ENCODE measurements at places on chromosomes 2 and 18.

- DNase-seq = no peak
These were observed 685.2 kb downstream of the IRS1 start for GRCh38 chr2:226114436-226114835.

DNA sequence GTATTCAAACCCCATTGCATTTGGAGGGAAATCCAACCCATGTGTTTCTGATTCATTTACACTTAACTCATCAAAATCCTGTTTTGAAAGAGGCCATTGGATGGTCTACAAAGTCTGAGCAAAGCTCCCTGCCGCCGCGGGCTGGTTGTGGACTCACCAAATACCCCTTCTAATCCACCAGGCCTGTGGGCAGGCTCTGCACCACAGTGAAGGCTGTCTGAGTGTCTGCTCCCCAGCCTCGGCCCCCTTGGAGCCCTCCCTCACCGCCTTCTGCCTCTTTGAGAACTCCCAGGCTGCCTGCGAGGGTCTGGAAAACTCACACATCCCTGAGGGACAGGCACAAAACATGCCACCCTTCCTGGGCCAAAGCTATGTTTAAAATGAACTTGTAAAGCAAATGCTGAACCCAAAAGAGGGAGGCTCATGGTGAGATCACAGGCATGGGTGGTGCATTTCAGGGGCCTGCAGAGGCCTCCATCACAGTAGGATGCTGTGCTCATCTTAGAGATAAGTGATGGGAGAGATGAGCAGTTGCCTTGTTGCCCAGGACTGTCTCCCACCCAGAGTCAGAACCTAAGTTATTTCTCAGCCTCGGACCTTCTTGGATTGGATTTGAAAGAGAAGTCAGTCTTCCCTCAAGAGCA, 225.0 kb downstream of the CYP26B1 start:
- no peak for DNase-seq

DNA sequence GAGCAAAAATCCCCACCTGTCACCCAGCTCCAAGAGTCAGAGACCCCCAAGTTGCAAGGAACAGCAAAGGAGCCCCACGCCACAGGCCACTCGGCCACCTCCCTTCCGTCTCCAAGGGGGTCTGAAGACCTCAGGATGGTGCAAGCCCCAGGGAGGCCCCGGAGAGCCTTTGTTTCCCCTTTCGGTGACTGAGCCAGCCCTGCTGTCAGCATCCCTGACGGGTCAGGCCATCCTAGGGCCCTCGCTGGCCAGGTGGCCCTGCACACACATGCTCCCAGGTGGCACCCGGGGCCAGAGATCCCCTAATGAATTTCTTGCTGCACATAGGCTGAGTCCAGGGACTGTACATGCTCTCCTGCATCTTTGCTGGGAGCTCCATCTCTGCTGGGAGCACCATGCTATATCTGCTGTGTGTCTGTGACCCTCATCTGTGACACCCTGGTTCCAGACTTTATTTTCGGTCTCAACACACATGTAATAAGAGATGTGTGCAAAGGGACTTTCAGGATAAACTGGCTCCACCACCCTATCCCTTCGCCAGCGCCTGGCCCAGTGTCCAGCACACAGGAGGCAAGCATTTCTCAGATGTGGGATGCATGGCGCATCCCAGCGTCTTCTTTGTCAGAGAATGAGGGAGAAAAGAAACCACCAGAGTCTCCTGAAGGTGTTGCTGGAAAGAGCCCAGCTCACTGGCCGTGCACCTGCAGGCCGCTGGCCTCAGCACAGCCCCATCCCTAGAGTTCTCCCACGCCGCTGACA, 27.4 kb downstream of the ADI1 start:
- DNase-seq = no peak

DNA sequence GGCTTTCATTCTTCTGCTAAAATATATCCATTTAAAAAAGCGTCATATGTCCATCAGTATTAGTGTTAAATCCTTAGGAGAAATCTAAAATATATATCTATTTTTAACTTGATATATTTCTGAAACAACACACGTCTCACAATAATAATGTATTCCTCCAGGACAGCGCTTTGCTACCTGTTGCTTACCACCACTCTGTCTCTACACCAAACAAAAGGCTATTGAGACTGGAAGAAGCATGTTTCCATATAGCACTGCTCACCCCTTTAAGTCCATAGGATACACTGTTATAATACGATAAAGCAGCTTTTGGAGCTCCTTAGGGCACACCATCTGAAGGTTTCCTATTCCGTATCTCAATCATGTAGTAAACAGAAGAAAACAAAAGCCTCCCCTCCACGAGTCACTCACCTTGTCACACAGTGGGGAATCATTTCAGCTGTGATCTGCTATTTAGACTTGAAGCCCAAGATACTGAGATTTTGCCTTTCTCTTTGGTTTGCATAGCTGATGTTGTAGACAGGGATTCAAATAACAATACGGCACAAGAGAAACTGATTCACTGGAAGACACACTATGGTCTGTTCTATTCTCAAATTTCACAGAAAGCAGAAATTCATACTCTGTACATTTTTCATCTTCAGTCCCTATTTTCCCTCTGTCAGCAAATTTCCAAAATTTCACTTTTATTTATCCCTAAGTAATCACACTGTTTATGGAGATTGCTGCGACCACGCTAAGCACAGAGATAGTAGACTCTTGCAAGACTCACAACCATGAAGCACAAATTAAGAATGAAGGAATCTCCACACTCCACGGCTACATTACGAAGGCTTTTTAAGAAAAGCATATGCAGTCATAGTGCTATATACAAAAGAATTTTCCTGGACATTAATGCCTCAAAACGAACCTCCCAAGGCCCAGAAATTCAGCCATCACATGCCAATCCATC, 187.1 kb downstream of the TCF4 start:
- DNase-seq = no peak

DNA sequence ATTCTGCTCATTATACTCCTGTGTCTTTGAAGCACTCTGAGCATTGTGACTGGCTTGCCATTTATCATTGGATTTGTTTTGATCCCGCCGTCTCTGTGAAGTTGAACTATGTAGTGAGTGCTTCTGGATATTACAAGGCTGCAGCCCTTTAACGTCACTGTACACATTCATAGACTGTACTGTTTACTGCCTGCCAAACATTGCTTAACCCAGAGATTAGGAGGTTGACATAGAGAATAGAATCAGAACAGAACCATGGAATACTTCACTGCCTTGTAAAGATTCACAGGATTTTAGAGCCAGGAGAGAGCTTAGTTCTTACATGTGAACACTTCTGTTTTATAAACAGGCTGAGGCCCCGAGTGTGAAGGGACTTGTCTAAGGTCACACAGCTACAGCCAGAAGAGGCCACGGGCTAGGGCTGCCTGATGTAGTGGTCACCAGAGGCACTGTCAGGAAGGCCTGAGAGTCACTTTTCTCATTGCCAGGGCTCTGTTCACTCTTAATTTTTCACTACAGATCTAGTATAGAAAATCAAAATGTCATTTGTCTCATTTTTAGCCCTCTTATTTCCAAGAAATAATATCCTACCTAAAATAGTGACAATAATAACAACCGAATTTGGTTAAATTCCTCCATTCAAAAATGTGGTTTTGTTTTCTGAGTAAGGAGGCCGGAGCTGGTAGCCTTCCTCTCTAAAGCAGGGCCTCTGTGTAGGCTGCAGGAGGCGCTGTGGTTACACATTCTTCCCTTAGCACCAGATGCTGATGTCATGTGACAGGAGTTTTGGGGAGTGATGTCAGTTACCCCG, 87.9 kb downstream of the UGGT1 start:
- DNase-seq = peak; percentile 75

DNA sequence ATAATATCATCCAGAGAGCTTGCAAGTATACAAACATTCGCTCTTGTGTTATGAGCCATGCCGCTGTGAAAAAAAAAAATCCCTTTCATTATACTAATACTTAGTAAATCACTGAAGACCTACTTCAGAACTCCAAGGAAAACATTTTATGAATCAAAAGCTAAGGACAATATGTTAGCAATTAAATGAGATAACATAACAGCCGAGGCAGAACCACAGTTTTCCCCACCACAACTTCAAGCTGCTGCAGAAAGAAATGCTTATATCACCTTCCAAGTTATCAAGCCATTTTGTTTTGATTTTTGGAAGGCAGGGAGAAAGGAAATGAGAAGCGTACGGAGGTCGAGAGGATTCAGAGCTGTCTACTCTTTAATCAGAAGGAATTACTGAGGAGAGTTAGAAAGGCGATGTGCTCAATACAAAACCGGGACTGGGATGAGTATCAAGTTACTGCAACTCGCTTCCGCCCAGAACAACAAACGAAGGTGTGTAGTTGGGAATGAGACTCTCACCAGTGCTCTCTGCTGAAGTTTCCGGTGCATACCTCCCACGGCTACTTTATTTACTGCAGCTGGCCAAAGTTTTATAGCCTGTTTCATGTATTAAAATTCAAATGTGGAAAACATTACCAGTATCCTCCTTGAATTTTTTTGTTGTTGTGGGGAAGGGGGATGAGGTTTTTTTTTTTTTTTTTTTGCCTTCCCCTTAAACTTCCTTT, 292.2 kb upstream of the CCDC68 start:
- no peak for DNase-seq

DNA sequence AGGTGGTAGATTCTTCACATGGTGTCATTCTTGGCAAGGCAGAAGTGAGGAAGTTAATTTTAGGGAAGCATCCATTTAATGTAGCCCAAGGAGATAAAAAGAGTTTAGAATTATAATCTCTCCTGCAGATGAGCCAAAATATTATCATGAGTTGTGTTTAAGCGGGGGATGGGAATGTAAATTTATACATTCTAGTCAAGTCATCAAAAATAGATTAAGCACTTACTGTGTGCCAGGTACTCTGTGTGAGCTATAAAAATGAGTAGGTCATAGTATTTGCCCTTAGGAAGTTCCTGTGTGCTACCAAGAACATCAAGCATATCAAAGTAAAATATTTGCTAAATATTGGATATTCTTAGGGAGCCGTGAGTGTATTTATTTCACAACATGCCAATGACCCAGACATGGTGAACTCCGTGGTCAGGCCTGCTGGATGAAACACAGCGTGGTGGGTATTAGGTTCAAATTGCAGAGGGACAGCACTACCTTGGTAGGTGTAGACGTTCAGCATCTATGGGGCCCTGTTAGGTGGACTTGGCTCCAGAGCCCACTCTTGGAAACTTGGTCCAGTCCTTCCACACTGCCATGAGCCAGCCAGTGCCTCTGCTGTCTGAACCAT, 37.4 kb downstream of the MEIS1 start:
- DNase-seq = no peak

DNA sequence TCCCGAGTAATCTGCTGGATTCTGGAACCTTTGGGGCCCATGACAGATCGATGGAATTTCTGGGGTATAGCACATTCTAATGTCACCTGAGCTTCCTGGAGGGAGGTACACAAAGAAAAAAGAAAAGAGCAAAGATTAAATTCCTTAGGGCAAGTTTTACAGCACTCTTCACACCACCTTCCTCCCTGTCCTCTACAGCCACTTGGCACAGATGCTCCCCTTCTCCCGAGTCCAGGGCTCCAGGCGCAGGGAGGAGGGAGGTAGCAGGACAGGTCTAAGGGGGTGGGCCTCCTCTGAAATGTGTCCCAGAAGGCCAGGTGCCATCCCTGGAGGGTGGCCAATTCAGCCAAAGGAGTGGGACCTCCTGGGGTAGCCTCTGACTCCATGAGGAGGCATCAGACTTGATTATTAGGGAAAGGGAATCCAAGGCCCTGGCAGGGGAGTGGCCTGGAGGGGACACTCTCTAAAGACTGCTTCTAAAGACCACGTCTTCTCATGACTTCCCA, 50.3 kb downstream of the ANO7 start:
- DNase-seq = no peak

DNA sequence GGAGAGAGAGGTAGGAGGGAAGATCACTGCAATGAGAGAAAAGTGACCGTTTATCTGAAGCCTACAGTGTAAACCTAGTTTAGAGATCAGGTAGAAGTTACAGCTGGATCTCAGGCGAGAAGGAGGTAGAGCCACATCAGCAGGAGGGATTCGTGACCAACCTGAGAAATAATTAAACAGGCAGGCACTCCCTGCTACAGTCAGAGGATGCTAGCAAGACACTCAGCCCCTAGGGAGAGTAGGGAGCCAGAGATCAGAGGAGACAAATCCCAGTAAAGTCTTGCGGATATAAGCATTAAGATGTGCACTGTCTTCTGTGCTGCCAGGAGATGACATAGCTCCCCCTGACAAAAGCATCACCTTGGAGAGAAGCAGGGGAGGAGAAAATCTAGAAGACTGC, 629.1 kb upstream of the SLC39A10 start:
- no peak for DNase-seq

GRCh38 chr2:181311837-181312236, 145.3 kb upstream of the ITGA4 start:
- no peak for DNase-seq

- no peak for DNase-seq
These were observed 115.4 kb upstream of the HS6ST1 start for GRCh38 chr2:128433911-128434550.

GRCh38 chr2:151239624-151240023, 22.0 kb downstream of the RBM43 start:
- no peak for DNase-seq

- no peak for DNase-seq
These were observed 207.1 kb downstream of the MCFD2 start for GRCh38 chr2:46708492-46708891.

DNA sequence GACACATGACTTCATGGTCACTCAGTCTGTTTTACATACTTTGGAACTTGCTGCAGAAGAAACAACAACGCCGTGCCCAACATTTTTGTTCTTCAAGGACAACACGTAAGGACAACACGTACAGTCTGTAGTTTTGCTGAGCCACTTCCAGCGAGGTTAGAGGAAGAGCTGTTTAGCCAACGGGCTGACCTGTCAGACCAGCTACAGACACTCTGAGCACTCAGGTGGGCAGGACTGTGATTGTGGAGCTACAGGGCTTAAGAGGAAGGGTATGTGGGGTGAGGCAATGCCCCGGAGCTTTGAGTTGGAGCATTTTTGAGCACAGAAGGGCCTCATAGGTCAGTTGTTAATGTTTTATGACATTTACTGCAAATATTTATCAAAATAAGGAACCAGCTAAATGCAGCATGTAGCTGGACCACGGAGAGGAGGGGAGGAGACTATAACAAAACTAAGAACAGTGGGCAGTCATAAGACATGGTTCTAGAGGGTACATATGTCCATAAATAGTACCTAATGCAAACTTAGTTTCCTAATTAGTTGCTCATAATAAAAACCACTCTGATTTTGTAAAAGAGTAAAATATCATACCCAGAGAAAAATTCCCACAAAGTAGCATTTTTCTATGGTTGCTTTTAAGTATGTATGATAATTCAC, 26.3 kb upstream of the NPC1 start:
- DNase-seq = no peak

GRCh38 chr2:217142649-217143266, 282.9 kb upstream of the TNP1 start:
- DNase-seq = no peak

GRCh38 chr2:97785818-97786217, 72.4 kb downstream of the ZAP70 start:
- no peak for DNase-seq

- DNase-seq = peak; percentile 23
These were observed 41.9 kb downstream of the ITGB6 start for GRCh38 chr2:160157861-160158829.

All from head of caudate nucleus (tissue), 42 donors.